A172 (cell line): ENCODE measurements at places on chromosomes 3 and 15.

DNA sequence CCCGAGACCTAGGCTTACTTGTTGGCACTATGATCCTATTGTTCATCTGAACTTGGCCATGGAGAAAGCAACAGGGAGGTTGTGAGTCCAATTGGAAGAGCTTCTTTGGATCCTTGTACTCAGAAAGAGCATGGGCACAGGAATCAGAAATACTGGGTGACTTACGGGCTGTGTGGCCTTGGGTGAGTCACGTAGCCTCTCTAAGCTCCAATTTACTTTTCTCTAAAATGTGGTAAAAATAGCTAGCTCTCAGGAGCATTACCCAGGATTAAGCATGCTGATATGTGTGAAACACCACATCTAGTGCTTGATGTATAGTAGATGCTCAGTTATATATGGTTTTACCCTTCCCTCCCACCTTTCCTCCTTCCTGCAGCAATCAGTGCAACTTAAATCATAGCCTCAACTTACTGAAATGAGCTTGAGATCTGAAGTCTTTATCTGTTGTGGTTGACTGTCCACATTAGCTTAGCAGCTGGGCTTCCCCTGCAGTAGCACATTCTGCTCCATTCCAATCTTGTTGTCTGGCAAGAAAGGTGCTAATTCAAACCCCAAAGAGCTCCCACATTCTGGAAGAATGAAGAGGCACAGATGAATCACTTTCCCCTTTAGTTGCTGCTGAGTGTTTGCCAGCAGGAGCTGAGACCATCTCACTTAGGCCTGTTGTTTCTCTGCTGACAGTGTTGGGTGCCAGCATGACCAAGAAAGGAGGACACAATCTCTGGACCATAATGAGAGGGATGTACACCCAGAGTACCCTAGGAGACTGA is 299.1 kb upstream of the TRIM42 start:
- no peak for DNase-seq

DNA sequence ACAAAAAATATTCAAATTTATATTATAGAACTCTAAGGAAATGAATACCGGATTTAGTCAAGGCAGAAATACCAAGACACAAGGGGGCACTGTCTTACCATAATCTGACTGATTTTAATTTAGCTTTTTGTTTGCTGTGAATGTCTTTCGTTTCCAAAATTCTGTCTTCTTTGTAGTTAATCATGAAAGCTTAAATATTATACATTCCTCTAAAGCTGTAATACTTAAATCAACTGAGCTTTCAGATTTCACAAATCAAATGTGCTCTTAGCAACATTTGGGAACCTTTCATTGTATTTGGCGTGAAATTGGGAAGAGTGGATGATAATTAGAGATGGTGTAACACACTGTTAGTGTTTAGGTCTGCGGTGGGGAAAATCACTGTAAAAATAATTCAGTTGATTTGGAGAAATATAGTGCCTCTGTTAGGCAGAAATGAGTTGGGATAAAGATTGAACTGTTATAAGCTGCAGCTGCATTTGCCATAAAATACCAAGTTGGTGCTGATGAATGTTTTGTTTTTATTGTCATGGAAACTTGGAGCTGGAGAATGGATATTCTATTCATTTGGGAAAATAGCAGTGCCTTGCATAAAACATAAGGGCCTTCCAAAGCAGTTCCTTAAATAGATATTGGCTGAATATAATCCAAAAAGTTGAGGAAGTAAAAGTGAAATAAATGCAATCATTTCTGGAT is 228.2 kb downstream of the TCF12 start:
- peak; percentile 33 for DNase-seq

GRCh38 chr3:41117398-41117870 is 81.9 kb upstream of the CTNNB1 start:
- DNase-seq: peak; percentile 92

DNA sequence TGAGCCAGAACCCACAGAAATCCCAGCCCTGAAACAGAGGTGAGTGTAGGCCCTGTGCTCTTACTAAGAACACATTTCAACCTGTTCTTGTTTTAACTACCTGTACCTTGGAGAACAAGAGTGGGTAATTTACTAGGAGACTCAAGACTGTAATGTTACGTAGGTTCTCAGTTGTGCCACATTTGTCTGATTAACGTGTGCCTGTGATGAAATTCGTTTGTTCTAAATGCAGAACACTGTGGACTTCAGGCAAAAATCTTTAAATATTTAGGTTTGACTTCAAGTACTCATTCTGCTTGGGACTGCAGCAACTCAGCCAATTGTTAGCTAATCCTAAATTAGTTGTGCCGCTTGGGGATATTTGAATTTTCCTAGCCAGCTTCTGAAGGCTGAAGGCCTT is 28.3 kb downstream of the GTF2E1 start:
- no peak for DNase-seq

GRCh38 chr3:36663666-36664291 is 100.6 kb downstream of the DCLK3 start:
- DNase-seq: no peak
